Stimulated activated CD4-positive, alpha-beta T cell treated with anti-CD3 and anti-CD28 coated beads, TNF-alpha, amount 100 ng/mL, for 48 hours (primary cell): ENCODE measurements at places on chromosomes 3 and 15.

- DNase-seq, result no peak
Observed at GRCh38 chr3:98821063-98821462, 57.9 kb downstream of the ST3GAL6 start.

DNA sequence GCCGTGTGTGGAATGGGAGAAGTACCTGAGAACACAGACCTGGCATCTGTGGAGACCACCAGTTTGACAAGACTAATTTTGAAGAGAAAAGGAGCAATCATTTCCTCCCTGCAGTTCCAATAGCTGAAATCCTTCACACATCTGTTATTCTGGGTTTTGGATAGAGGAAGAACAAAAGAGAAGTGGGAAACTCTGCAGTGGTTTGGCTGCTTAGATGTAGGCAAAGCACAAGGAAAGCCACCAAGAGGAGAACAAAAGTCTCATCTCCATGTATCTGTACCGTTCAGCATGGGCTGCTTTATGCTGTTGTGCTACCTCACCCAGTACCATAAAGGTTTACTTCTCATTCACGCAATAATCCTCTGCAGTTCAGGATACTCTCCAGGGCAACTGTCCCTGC lies 153.1 kb upstream of the COL8A1 start:
- no peak for DNase-seq

GRCh38 chr3:129035360-129036221 lies 25.0 kb upstream of the GP9 start:
- no peak for DNase-seq

- DNase-seq, result no peak
Observed at GRCh38 chr3:117695871-117696645, 986.5 kb downstream of the TUSC7 start.

- DNase-seq, result no peak
Observed at GRCh38 chr15:43132830-43133429, 456 bp upstream of the TMEM62 start.

DNA sequence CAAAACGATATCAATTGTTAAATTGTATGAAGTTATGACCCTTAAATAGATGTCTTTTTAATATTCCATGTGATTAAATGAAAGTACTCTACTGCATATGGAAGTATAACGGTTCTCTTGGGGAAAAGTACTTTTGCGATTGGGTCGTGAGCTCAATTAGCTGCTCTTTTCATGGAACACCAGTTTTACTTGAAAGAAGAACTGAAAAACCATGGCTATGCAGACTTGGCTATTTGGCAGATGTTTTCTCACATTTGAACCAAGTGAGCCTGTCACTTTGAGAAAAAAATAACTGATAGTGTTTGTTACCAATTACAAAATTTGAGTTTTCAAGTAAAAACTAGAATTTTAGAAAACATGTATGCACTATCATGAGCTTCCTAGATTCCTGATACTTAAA lies 5.9 kb upstream of the INAFM2 start:
- no peak for DNase-seq

- no peak for DNase-seq
Observed at GRCh38 chr3:71724584-71725270, 475 bp downstream of the EIF4E3 start.

GRCh38 chr15:74869726-74870407 lies 3.3 kb downstream of the SCAMP2 start:
- peak; percentile 33 for DNase-seq

- no peak for DNase-seq
Observed at GRCh38 chr3:127959873-127960272, 44.8 kb downstream of the KBTBD12 start.

- DNase-seq, result no peak
Observed at GRCh38 chr3:12190221-12190807, 31.6 kb upstream of the TIMP4 start.

- no peak for DNase-seq
Observed at GRCh38 chr3:113243846-113244245, 32.5 kb downstream of the BOC start.

DNA sequence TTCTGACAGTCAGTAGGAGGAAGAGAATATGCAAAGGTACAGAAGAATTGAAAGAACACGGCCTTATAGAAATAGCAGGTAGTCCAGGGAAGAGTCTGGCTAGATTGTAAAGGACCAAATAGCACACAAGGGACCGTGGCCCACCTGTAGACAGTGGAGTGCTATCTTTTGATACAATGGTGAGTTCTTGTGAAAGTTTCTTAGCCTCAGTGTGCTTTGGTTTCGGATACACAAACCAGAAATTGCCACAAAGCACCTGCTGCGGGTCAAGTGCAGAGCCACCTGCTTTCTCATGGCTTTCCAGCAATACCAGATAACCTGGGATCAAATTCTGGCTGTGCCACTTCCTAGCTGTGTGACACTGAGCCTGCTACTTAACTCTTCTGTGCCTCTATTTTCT lies 36.6 kb upstream of the TUBGCP5 start:
- no peak for DNase-seq

DNA sequence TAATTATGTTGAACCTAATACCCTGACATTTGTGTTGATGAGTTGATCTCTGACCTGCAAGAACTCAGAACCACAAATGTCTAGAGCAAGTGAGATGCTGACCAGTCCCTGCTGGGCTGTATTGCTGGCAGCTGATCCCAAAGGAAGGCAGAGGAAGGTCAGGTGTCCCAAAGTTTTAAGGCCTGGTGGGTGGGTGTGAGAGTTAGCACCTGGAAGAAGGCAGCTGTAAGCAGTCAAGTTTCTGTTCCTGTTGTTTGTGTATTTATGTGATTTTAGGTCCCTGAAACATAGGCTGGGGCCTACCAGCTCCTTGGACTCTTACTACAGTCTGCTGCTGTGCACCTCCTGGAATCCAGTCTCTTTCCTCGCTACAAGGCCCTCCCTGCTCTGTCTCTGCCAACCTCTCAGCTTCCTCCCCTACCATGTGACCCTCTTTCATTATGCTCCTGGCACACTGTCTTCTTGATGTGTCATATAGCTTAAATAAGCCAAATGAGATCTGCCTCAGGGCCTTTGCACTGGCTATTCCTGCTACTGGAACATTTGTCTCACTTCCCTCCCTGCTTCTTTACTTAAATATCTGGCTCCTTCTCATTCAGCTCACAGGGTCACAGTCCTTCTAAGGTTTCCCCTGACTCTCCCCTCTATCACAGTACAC lies 31.0 kb upstream of the ATOSA start:
- no peak for DNase-seq

DNA sequence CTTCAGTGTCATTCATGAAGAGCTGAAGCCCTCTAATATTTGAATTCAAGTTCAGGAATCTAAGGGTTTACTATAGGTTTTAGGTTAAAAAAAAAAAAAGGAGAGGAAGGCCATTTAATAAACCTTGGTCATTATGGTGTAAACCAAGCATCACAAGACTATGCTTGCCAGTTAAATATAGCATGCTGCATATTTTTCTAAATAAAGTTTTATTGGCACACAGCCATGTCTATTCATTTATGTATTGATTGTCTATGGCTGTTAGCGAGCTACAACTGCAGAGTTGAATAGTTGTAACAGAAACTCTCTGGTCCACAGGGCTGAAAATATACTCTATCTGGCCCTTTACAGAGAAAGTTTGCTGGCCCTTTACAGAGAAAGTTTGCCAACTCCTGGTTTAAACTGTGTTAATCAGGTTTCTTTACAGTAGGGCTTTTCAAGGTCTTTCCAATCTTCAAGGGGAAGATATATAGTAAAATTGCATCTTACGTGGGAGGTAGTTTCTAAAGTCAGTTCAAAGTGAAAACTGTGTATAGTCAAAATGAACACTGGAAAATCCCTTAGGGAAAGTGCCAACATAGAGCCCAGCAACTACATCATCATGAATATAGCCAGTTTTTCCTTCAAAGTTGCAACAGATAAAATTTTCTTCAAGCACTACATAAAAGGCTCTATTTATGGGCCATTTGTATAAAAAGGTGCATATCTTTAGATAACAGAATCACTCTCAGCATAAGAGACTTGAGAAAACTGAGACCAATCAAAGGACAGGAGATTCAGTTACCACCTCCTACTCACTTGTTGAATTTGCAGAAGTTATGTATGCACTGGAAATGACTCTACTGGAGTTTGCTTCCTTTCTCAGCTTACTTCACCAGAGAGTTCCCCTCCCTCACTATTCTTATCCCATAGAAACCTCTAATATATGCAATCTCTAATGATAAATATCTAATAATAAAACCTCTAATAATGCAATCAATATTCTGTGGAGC lies 49.7 kb upstream of the FRMD4B start:
- DNase-seq, result no peak

- no peak for DNase-seq
Observed at GRCh38 chr3:30659270-30660130, 53.1 kb downstream of the TGFBR2 start.

- DNase-seq, result no peak
Observed at GRCh38 chr3:174083706-174084105, 686.2 kb downstream of the NLGN1 start.

GRCh38 chr15:83462953-83463433 lies 15.9 kb downstream of the SH3GL3 start:
- no peak for DNase-seq

DNA sequence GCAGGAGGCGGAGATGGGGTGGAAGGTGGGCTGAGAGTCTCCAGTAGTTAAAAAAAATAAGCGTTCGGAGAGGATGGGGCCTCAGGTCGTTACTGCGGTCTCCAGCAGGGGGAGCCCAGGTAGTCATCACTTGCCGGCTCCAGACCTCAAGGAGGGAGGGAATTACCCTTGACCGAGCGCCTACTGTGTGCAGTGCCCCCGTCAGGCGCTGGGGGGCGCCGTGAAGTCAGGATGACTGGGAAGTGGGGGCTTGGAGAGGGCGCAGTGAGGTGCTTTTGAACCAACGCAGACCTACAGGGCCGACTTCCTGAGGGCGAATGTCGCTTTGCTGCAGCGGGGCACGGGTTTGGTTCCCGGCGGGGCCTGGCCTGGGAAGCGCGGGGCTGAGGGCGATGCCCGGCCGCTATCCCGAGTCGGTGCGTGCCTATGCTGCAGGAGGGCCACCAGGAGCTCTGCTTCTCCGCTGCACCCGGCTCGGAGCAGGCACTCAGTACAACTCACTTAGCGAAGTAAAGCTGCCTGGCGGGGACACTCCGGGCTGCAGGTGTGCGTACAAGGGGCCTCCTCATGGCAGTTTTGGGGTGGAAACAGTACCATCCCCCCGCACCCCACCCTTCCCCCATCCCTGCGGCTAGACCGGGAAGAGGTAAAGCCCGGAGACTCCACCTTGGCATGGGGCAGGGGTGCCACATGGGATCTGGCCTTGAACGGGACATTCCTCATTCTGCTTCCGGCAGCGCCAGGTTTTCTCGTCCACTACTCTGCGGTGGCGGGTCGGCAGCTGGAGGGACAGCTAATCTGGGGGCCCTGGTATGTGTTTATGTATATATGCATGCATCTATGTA lies 79.8 kb downstream of the RHCG start:
- DNase-seq, result peak; percentile 85

DNA sequence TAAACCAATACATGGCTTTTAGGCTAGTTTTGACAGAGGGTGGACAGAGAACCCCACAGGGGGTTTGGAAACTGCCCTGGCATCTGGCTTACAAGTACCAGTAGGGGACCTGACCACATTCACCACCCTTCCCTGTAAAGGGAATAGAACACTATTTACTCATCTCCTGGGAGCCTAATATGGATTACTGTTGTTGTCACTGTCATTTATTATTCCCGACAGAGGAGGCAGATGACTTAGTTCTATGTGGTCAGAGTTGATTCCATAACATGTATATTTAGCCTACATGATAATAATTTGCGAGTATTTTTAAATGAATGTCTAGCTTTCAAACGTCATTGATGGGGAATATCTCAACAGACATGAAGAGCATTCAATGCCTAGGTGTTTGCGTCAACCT lies 15.9 kb downstream of the ZBTB38 start:
- no peak for DNase-seq

- DNase-seq, result no peak
Observed at GRCh38 chr15:90201944-90202375, 830 bp downstream of the SEMA4B start.

- DNase-seq, result no peak
Observed at GRCh38 chr3:186152361-186152798, 43.5 kb upstream of the ETV5 start.

DNA sequence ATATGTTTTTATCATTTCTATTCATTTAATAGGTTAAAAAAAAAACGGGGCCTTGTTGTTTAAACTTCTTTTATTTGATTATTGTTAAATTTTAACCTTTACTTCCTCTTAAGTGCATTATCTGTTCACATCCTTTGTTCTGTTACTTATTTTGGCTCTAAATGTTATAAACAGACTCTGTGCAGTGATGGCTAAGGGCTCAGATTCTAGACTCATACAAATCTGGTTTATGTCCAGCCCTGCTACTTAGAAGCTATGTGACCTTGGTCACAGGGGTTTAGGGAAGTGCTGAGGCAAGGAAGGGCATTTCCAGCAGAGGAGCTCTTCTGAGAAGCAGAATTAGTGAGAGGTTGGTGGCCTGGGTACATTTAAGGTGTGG lies 55.3 kb upstream of the VILL start:
- DNase-seq, result no peak

GRCh38 chr15:90956274-90957030 lies 1.8 kb downstream of the RCCD1 start:
- DNase-seq, result no peak

DNA sequence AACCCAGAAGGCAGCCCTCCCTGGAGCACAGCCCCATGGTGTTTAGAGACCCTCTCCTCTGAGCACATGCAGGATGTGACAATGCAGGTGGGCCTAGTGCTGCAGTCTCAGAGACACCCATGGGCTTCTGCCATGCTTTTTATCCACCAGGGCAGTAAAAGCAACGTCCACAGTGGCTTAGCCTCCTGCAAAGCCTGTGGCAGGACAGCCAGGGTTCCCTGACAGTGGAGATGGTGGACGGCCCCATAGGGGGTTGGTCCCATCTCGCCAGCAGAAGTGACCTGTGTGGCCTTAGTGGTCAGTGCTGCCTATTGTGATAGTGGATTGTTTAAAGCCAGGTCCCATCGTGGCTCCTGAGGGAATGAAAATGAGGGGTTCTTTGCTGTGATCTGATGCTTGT lies 46.6 kb downstream of the APBA2 start:
- no peak for DNase-seq

DNA sequence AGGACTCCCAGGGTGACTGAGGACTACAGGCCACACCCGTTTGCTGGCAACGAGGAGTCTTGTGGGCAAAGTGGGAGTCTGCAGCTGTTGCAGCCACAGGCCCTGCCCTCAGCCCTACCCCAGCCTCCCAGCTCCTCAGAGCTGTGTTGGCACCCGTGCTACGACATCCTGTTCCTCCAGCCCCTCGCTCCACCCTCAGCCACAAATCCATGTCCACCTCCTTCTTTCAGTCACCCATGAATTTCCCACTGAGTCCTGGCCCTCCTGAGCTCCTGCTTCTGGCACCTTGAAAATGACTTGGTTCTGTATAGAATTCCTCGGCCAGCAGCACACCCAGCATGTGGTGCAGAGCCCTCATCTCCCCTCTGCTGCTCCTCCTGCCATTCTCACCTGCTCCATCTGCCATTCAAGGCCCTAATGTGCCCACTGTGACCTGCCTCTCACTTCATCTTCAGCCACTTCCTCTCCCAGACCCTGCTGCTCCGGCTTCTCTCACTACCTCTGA lies 20.9 kb upstream of the VILL start:
- no peak for DNase-seq
